ENCODE measurements at places on chromosomes 12 and 14. TPM values are rescaled to one million over a fixed set of nuclear protein-coding genes. Genes with fewer than 3 reads are reported as not detected.

- DNase-seq = no peak
Measured at GRCh38 chr14:34122081-34122480, 171.2 kb upstream of the EGLN3 start.

The CD163L1 gene
- polyA plus RNA-seq = 0.03 TPM

The SDR9C7 gene
- polyA plus RNA-seq = 0.07 TPM

The AQP5 gene
- 0.05 TPM for polyA plus RNA-seq
